ENCODE measurements at places on chromosomes 4 and X.

- H3K27ac ChIP-seq: peak overlapping the region; percentile 76
- DNase-seq: no peak
- H3K4me3 ChIP-seq: no peak overlapping the region
- H3K4me1 ChIP-seq: peaks cover 62% of the 10 kb centered on the region
- H3K36me3 ChIP-seq: peaks cover 4% of the 10 kb centered on the region
These were observed 75.2 kb downstream of the COQ2 start for GRCh38 chr4:83209419-83209818.

DNA sequence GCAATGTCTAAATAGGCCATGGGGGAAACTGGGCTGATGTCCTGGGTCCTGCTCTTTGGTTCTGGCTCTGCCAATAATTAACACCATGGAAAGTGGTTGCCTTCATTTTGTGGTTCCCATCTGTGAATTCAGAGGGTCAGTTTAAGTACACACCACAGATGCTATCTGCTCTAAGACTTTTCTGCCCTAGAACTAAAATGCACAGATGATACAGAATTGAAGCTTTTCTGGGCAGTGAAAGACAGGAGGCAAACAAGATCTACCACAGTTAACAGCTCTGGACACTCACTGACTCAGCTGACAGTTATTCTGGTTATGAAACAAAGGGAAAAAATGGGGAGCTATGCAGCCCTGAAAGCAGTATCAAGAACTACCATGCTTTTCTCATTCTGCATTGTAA, 37.3 kb downstream of the APBB2 start:
- H3K36me3 ChIP-seq: no peaks in the 10 kb centered on the region
- H3K27me3 ChIP-seq: peaks cover 5% of the 10 kb centered on the region
- no peak overlapping the region for H3K27ac ChIP-seq

GRCh38 chr4:186757696-186758355, 34.2 kb upstream of the FAT1 start:
- no peak overlapping the region for H3K27ac ChIP-seq
- no peaks in the 10 kb centered on the region for H3K36me3 ChIP-seq
- no peaks in the 10 kb centered on the region for H3K27me3 ChIP-seq
- H3K4me3 ChIP-seq: no peak overlapping the region
- no peaks in the 10 kb centered on the region for H3K4me1 ChIP-seq

GRCh38 chr4:173502282-173502681, 27.7 kb downstream of the HAND2 start:
- peak overlapping the region; percentile 35 for H3K4me3 ChIP-seq
- H3K27ac ChIP-seq: no peak overlapping the region
- peaks cover 71% of the 10 kb centered on the region for H3K27me3 ChIP-seq
- peaks cover 3% of the 10 kb centered on the region for H3K36me3 ChIP-seq
- DNase-seq: no peak
- H3K4me1 ChIP-seq: peaks cover 46% of the 10 kb centered on the region

- H3K36me3 ChIP-seq: no peaks in the 10 kb centered on the region
- no peak overlapping the region for H3K27ac ChIP-seq
- H3K4me1 ChIP-seq: no peaks in the 10 kb centered on the region
- H3K27me3 ChIP-seq: no peaks in the 10 kb centered on the region
- DNase-seq: no peak
- no peak overlapping the region for H3K4me3 ChIP-seq
These were observed 1023.8 kb downstream of the FAT4 start for GRCh38 chr4:126338548-126338947.

GRCh38 chr4:89314291-89314690, 6.7 kb upstream of the GPRIN3 start:
- H3K4me3 ChIP-seq: no peak overlapping the region
- DNase-seq: no peak
- peaks cover 29% of the 10 kb centered on the region for H3K4me1 ChIP-seq
- no peaks in the 10 kb centered on the region for H3K27me3 ChIP-seq
- no peaks in the 10 kb centered on the region for H3K36me3 ChIP-seq

DNA sequence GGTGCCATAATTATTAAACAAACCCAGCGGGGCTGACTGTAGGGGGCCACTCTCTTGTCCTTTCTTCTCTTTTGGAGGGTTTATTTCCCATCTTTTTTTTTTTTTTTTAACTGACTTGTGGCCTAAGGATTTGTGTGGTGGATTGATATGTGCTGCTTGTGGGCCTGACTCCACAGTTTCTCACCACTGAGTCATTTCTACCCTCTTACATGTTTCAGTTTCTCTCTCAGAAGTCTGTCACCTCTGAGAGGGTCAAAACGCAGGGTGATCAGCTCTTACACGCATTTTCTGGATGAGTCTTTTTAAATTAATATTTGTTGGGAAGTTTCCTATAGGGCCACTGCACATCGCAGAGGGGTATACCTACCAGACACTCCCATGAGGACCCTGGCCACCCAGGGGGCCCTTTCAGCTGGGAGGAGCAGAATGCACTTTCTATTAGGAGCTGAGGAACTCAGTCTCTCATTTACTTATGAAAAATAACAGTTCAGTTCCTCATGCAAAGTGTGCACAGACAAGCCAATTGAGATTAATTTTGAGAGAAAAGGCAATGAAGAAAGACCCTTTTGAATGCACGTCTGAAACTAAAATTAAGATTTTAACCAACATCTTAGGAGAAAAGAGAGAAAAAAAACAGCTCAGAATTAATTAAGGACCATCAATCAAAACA, 407.9 kb downstream of the TECRL start:
- no peaks in the 10 kb centered on the region for H3K36me3 ChIP-seq
- no peak overlapping the region for H3K4me3 ChIP-seq
- H3K27ac ChIP-seq: no peak overlapping the region
- no peaks in the 10 kb centered on the region for H3K27me3 ChIP-seq
- no peak for DNase-seq

DNA sequence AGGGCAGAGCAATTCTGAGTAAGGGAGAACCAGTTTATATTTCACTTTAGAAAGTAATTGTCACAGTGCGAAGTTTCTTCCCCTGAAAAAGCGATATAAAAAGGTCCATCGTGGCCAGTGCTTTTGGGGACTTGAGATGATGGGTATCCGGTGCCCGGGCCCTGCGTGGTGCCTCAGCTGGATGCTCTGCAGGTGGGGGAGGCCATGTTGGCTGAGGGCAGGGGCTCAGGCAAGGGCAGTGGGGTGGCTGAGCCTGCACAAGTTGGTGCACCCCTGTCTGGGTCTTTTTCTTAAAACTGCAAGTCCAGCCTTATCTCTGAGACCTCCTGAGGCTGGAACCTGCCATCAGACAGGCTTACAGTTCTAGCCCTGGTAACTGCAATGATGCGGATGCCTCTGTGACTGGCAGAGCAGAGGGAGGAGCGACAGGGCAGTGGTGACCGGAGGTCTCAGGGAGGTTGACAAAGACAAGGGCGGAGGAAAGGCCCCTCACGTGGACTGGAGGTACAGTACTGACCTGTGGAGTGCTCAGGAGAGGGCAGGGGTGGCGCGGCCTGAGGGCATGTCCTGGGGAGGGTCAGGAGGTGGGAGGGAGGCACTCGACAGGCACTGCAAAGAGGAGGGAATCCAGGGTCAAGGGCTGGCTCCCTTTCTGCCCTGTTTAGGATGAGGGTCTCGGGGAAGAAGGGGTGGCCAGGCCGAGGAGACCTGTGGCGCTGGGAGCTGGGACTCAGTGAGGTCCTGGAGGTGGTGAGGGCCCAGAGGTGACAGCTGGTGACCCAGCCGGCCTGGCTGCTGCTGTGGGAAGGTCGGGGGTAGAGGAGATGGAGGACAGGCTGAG, 1.8 kb downstream of the RGS12 start:
- H3K4me3 ChIP-seq: peak overlapping the region; percentile 76
- peaks cover 19% of the 10 kb centered on the region for H3K4me1 ChIP-seq
- H3K36me3 ChIP-seq: no peaks in the 10 kb centered on the region
- no peak for DNase-seq
- peaks cover 9% of the 10 kb centered on the region for H3K27me3 ChIP-seq

DNA sequence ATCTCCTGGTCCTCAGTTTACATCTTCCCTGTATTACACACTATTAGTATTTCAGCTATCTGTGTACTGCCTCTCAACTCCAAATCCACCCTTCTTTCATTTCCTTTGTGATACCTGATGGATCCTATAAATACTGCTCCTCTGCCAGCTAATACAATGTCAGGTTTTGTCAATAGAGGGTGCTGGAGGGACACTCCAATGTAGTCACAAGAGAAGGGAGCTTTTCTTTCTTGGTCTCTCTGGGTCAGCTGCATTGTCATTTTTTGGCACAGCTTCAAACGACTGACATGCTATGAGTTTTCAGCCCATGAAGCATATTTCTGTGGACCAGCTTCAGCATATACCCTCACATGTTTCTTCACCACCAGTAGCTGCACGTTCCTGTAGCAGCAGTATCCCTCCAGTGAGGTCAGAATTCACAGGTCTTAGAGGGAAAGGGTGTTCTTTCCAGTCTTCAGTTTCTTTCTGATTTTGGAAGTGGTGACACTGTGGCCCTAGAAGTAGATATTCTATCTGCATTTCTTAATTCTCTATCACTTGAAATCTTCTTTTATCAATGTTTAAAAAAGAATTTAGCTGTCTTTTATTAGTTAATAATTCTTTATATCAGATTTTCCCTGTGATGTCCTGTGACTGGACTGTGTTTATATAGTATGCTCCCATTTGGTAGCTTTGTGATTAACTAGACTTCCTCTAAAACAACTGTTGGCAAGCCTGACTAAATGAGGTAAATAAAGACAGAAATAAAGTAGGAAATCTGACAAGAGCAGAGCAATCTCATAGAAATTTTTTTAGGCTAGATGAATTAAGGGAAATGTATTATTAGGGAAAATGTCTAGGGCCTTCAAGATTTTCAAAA, 60.6 kb downstream of the GABRA2 start:
- no peak overlapping the region for H3K4me3 ChIP-seq
- H3K27ac ChIP-seq: no peak overlapping the region
- no peak for DNase-seq
- H3K4me1 ChIP-seq: no peaks in the 10 kb centered on the region

GRCh38 chr4:119314356-119314755, 7.6 kb downstream of the FABP2 start:
- H3K27me3 ChIP-seq: no peaks in the 10 kb centered on the region
- no peaks in the 10 kb centered on the region for H3K4me1 ChIP-seq
- no peaks in the 10 kb centered on the region for H3K36me3 ChIP-seq

DNA sequence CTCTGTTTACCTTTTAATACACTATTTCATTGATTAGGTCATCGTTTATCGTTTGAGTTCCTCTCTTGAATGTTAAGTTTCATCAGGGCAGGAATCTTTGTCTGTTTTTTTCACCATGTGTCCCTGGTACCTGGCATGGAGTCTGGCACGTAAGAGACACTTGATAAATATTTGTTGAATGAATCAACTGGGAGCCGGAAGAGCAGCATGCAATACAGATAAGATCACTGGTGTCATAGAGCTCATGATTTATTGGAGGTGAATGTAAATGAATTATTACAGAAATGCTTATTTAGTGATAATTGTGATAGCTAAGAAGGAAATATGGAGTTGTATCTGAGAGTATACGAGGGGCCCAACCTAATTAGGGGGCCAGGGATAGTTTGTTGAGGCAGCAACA, 62.8 kb downstream of the UCHL1 start:
- H3K27me3 ChIP-seq: peaks cover 4% of the 10 kb centered on the region
- peaks cover 15% of the 10 kb centered on the region for H3K4me1 ChIP-seq
- no peak overlapping the region for H3K4me3 ChIP-seq
- no peak overlapping the region for H3K27ac ChIP-seq

- no peaks in the 10 kb centered on the region for H3K4me1 ChIP-seq
- H3K4me3 ChIP-seq: no peak overlapping the region
- peaks cover 9% of the 10 kb centered on the region for H3K36me3 ChIP-seq
- H3K27ac ChIP-seq: no peak overlapping the region
These were observed 62.2 kb upstream of the PRPS1 start for GRCh38 chrX:107565931-107566603.
